ENCODE measurements at places on chromosomes 6 and 20.

DNA sequence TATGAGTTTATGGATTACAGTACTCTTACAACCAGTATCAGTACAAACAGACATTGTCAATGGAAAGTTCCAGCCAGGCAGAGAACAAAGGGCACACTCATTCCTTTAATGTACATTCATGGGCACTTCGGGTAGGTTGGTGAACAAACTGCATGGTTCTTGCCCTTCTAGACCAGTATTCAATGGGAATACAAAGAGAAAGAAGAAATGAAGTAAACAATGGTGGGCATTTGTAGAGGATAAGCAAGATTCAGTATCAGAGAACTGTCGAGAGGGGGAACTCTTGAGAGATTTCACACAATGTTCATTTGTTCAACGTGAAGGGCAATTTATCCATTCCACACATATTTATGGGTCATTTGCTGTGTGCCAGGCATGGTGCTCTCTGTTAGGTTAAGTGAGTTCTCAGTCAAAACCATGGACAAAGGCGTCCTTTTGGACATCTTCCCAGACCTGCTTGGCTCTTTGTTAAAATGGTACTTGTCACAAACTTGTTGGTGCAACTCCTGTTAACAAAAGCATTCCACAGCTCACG is 714.8 kb downstream of the DHX35 start:
- DNase-seq, result peak; percentile 41

- no peak for DNase-seq
Measured at GRCh38 chr6:72348926-72349325, 272.9 kb upstream of the KCNQ5 start.

DNA sequence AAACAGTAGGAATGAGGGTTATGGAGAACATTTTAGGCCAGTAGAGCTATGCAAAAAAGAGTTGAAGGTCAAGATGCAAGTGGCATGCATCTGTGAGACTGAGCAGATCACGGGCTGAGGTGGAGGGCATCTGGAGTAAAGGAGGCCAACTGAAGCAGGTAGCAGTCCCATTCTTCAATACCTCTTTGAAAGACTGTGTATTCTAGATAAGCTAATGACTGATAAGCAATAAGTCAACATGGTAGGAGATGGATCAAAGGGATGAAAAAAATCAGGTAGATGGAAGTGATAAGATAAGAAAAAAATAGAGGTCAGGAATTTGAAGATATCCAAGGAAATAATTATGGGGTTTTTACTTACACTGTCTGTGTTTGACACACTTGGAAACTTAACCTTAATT is 55.6 kb downstream of the ARMC2 start:
- DNase-seq, result no peak

DNA sequence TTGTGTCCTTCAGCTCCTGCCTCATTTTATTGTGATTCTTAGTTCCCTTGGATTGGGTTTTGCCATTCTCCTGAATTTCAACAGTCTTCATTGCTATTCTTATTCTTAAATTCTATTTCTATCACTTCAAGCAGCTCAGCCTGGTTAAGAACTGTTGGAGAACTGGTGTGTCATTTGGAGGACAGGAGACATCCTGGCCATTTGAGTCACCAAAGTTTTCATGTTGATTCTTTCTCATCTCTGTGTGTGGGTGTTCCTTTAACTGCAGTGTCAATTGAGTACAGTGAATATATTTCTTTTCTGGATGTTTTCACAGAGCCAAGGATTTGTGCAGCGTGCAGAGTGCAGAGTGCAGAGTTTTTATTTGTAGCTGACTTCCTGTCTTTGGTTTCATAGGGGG is 33.5 kb upstream of the TFB1M start:
- no peak for DNase-seq

DNA sequence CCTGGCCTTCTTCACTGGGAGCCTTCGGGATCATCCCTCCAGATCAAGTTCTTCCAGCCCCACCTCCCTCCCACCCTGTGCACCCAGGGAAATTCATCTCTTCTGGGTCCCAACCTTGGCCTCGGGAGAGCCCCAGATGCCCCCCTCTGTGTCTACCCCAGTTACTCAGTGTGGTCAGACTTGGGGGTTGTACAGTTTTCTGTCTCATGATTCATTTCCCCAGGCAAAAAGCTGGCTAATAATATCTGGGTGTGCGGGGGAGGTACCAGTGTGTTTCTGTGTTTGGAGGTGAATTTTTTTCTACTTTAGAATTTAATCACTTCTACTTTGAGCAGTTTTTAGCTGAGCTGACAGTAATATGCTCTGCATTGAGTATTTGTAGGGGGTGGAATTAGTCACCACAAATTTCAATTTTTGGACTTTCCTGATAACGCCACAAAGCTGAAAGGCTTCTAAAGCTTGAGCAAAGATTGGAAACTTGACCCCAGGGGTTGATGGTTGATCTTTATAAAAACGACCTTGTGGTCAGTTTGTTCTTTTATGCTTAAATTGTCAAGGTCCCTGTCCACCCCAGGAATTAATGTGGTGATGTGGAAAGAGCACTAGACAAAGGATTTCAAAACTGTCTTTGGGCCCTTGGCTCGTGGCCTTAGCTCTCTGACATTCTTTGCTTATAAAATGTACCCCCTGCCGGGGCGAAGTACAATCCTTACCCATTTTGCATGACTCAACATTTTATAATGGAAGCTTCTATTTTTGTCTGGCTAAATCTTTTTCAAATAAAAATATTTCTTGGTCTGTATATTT is 284.7 kb upstream of the TAB2 start:
- DNase-seq, result no peak

GRCh38 chr6:6976193-6976592 is 131.6 kb upstream of the RREB1 start:
- DNase-seq, result no peak

DNA sequence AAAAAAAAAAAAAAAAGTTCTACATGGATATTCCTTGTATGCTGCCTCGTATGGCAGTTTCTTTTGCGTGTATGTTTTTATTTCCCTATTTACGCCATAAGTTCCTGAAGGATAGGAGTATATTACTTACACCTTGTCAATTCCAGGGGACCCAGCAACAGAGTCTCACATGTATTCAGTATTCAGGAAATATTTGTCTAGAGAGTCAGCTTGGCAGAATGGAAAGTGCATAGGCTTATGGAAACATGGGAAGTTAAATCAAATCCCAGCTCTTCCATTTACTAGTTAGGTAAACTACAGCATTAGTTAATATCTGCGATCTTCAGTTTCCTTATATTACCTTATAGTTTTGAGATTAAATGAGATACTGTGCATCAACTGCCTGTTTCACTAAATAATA is 51.1 kb upstream of the SLC22A16 start:
- no peak for DNase-seq

DNA sequence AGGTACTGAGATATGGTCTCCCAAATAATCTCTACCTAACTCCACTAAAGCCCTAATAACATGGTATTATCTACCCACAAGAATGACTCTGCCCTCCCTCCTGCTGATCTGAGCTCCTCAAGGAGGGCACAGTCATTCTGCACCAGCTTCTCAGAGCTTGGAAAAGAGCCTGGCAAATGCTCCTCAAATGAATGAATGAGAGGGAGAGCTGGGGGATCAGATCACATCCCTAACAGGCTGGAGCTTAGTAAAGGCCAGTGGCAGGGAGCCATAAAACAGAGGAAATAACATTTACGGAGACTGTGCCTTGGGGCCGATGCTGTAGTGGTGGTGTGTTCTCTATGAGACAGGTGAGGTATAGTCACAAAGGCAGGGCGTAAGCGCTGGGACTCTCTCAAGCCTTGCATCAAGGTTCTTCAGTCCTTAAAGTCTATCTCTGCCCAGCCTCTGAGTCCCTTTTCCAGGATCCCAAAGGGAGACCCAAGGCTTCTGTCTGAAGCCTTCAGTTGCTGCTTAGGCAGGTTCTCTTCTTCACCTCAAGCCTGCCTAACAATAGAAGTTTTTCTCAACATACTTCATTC is 7.2 kb upstream of the NNAT start:
- peak; percentile 26 for DNase-seq

DNA sequence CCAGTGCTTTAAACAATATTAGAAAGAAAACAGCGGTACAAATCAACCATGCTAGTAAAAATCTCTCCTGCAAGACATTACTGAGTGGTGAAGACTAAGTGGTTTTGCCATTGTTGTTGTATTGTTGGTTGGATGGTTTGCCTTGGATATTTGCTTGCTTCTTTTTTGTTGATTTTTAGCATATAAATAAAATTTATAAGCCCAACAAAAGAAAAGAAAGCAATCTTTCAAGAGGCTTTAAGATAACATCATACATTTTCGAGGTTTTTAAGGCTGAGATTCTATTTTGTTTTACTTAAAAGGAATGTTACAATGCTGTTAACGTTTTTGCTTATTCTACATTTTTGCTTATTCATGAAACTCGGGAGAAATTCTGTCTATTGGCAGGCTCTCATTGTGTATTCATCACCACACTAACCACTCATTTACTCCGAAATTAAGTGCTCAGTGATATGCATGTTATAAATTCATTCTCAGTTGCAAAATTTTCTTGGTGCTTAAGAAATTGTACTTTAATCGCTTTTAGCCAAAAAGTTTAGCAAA is 139.1 kb downstream of the LAMA2 start:
- DNase-seq, result no peak

GRCh38 chr6:138520463-138520862 is 21.2 kb upstream of the NHSL1 start:
- DNase-seq, result peak; percentile 8

- DNase-seq, result no peak
Measured at GRCh38 chr20:992801-993535, 9.1 kb downstream of the RSPO4 start.

DNA sequence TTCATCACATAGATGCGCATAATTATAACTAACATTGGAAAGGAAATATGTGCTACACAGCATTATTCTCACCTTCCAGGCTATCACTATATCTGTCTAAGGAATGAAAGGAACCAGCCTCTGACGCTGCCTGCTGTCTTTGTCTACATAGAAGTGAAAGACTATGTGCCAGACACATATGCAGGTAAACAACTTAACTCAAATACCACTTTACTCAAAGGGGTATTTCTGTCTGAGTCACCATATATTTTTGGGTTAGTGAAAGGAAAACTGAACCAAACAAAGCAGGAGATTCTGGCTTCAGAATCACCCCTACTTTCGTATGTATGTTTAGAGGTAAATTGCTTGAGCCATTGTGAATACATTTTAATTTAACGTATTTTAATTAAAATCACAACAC is 328.6 kb upstream of the PLCB4 start:
- no peak for DNase-seq

- no peak for DNase-seq
Measured at GRCh38 chr20:37723668-37724067, 29.8 kb downstream of the CTNNBL1 start.

GRCh38 chr6:159429433-159429832 is 260.2 kb downstream of the FNDC1 start:
- DNase-seq, result no peak

DNA sequence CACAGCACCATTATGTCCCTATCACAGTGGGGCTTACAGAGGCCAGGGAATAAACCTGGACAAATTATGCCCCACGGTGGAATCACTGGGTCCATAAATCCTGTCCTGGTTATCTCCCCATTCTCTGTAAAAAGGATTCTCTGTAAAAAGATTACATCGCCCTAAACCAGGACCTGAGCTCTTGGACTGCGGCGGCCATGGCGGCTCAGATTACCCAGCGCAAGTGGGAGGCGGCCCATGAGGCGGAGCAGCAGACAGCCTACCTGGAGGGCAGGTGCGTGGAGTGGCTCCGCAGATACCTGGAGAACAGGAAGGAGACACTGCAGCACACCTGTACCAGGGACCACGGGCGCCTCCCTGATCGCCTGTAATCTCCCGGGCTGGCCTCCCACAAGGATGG is 8.4 kb upstream of the HLA-A start:
- DNase-seq, result no peak

DNA sequence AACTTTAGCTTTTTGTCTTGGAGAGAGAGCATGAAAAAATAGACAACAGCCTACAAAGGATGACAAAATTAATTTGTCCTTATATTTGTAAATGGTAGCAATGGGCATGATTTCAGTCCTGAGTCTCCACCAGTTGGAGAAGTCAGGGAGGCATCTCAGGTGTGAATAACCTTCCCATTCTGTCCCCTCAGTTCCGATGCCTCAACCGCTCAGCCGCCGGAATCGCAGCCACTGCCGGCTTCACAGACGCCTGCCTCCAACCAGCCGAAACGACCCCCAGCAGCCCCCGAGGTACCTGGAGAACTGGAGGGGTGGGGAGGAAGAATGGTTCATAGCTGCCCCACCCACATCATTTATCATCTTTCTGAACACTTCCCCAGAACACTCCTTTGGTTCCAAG is 3.6 kb downstream of the PRRC2A start:
- no peak for DNase-seq
